Panc1 (cell line): ENCODE measurements at places on chromosomes 13 and 19.

DNA sequence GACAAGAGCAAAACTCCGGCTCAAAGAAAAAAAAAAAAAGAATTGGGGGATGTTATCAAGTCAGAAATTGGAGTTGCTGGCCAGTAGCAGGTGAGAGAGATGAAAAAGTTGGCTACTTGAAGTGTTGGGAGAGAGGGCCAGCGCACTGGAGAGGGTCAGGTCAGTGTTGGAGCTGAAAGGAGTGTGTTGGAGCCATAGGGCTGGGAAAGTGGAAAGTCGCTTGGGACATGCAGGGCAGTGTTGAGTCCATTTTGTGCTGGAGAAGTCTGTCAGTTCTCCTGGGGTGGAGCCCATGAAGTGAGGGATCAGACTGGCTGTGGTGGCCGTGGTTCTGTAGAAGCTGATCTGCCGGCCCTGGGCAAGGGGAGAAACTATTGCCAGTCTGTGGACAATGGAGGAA, 1.7 kb downstream of the PPP1R37 start:
- peaks cover 44% of the 10 kb centered on the region for H3K4me1 ChIP-seq
- peak overlapping the region; percentile 92; the same call in 1 of the 2 replicates for H3K4me3 ChIP-seq
- H3K27me3 ChIP-seq, result no peaks in the 10 kb centered on the region
- no peak overlapping the region for H3K27ac ChIP-seq

- DNase-seq, result no peak
- no peaks in the 10 kb centered on the region for H3K27me3 ChIP-seq
- no peak overlapping the region for H3K27ac ChIP-seq
- H3K4me3 ChIP-seq, result no peak overlapping the region
Observed at GRCh38 chr19:29171525-29171924, 41.4 kb downstream of the UQCRFS1 start.

- no peak overlapping the region for H3K4me3 ChIP-seq
- H3K27ac ChIP-seq, result no peak overlapping the region
- no peak for DNase-seq
- H3K27me3 ChIP-seq, result no peaks in the 10 kb centered on the region
- no peaks in the 10 kb centered on the region for H3K4me1 ChIP-seq
Observed at GRCh38 chr19:56841193-56841543, 642 bp upstream of the PEG3 start.

DNA sequence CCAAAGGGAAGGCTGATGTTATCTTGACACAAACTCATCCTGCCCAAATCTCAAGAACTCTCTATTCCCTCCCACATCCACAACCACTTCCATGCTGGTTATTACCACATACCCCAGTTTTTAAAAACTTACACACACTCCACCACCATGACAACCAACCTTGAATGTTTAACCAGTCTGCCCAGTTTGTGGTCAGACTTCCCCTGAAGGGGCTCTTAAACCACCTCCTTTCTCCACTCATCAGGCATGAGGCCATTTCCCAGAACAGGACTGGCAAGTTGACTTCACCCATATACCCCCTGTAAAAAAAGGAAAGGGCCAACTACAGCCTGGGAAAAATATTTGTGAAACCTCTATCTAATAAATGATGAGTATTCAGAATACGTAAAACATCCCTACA, 12.4 kb upstream of the ZSCAN4 start:
- H3K27ac ChIP-seq, result no peak overlapping the region
- H3K36me3 ChIP-seq, result no peaks in the 10 kb centered on the region
- no peak for DNase-seq
- H3K27me3 ChIP-seq, result peaks cover 18% of the 10 kb centered on the region
- no peaks in the 10 kb centered on the region for H3K4me1 ChIP-seq
